ENCODE measurements at places on chromosomes 3 and 15. TPM values are rescaled to one million over a fixed set of nuclear protein-coding genes. Genes with fewer than 3 reads are reported as not detected.

- no peaks in the 10 kb centered on the region for H3K36me3 ChIP-seq
- peaks cover 3% of the 10 kb centered on the region for H3K4me1 ChIP-seq
- H3K4me3 ChIP-seq, result no peak overlapping the region
- peak; percentile 80 for DNase-seq
Measured at GRCh38 chr15:95872366-95872771, 458.1 kb upstream of the NR2F2 start.

- peaks cover 15% of the 10 kb centered on the region for H3K4me1 ChIP-seq
- DNase-seq, result peak; percentile 73
- no peak overlapping the region for H3K27ac ChIP-seq
- H3K4me3 ChIP-seq, result no peak overlapping the region
Measured at GRCh38 chr3:53773611-53774368, 72.4 kb downstream of the CHDH start.

DNA sequence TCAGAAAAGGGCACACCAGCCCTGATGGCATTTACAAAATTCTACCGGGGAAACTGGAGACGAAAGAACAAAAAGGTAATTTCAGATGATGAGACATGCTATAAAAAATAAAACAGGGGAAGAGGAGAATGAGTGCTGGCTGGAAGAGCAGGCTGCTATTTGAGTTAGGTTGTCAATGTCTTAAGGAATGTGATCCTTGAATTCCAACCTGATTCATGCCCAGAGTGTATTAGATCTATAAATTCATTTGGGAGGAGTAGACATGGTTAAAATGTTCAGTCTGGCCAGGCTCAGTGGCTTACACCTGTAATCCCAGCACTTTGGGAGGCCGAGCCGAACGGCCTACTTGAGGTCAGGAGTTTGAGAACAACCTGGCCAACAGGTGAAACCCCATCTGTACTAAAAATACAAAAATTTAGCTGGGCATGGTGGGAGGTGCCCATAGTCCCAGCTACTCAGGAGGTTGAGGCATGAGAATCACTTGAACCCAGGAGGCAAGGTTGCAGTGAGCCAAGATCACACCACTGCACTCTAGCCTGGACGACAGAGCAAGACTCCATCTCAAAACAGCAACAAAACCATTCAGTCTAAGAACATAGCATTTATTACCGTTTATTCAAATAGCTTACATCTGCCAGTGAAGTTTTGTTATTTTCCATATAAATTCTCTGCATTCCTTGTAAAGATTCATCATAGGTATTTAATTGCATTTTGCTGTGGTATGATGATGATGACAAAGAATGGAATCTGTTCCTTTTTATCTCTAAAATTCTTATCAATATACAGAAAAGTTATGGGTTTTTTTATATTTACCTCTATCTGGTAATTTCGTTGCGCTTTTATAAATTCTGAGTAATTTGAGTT lies 126.7 kb upstream of the NR2E3 start:
- DNase-seq, result peak; percentile 54
- no peak overlapping the region for H3K4me3 ChIP-seq
- peaks cover 20% of the 10 kb centered on the region for H3K4me1 ChIP-seq
- no peaks in the 10 kb centered on the region for H3K36me3 ChIP-seq
- no peak overlapping the region for H3K27ac ChIP-seq

The CLK3 gene
- total RNA-seq, result 65.8 TPM

The CD86 gene
- total RNA-seq, result not detected

The TIMP4 gene
- 2.9 TPM for total RNA-seq

All from astrocyte (in vitro differentiated cells and primary cell).